Naive thymus-derived CD4-positive, alpha-beta T cell (primary cell): ENCODE measurements at places on chromosomes 1 and 21. TPM values are rescaled to one million over a fixed set of nuclear protein-coding genes. Genes with fewer than 3 reads are reported as not detected.

GRCh38 chr1:215890438-215890837 lies 323.3 kb downstream of the KCTD3 start:
- no peaks in the 10 kb centered on the region for H3K27me3 ChIP-seq
- H3K4me1 ChIP-seq, result no peaks in the 10 kb centered on the region
- H3K27ac ChIP-seq, result no peak overlapping the region
- no peak for DNase-seq

GRCh38 chr1:223341121-223341520 lies 22.9 kb downstream of the SUSD4 start:
- H3K27ac ChIP-seq, result no peak overlapping the region
- no peaks in the 10 kb centered on the region for H3K4me1 ChIP-seq
- no peaks in the 10 kb centered on the region for H3K36me3 ChIP-seq
- no peak for DNase-seq
- no peaks in the 10 kb centered on the region for H3K27me3 ChIP-seq

DNA sequence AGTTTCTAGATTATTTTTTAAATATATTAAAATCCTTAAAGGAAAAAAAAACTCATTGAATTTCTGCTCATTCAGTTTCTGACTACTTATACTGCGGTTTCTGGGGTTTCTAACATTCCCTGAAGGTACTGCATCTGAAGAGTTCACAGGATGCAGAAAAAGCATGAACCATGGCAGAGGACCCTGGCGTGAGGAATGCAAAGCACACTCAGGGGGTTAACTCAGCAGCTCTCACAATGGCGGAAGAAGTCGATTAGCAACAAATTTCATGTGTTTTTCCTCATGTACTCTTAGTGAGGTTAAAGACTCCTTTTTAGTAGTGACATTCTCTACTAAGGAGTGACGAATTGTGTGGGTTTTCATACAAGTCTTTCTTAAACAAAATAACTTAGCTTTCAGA lies 975.6 kb downstream of the NCAM2 start:
- H3K27me3 ChIP-seq, result no peaks in the 10 kb centered on the region
- H3K4me1 ChIP-seq, result no peaks in the 10 kb centered on the region
- no peak overlapping the region for H3K27ac ChIP-seq
- no peaks in the 10 kb centered on the region for H3K36me3 ChIP-seq

DNA sequence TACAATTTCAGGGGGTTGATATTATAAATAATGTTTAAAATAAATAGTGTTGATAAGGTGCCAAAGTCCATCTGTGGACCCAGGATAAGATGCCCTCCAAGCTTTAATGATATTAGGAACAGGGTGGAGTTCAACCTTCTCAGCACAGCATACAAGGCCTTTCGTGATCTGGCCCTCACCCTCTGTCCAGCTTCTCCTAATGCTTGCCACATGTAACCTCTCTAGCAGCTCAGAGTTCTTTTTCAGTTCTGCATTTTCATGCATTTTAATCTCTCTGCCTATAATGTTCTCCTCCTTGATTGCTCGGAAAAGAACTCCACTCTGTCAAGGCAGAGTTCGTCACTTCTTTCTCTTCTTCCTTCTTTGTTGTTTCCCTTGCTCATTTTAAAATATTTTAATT lies 21.4 kb upstream of the SMAP2 start:
- no peak overlapping the region for H3K27ac ChIP-seq
- no peak for DNase-seq
- no peak overlapping the region for H3K4me3 ChIP-seq
- no peaks in the 10 kb centered on the region for H3K36me3 ChIP-seq
- no peaks in the 10 kb centered on the region for H3K4me1 ChIP-seq
- no peaks in the 10 kb centered on the region for H3K27me3 ChIP-seq

DNA sequence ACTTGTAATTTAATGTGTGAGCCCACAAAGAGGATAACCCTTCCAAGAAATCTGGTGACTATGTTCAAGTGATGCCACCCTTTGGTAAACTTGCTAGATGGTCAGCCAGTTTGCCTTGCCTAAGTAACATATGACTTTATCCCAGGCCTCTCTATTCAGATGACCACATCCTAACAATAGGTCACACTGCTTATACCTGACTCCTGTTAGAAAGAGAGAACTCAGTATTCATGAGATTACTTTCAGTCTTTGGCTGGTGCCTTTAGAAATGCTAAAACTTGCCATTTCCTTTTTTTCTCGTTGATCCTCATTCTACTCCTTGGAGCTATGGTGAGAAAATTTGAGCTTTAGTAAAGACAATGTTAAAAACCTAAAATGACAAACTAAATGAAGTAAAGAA lies 28.5 kb upstream of the SERBP1 start:
- no peak overlapping the region for H3K4me3 ChIP-seq
- H3K36me3 ChIP-seq, result no peaks in the 10 kb centered on the region
- no peaks in the 10 kb centered on the region for H3K27me3 ChIP-seq
- H3K27ac ChIP-seq, result no peak overlapping the region
- H3K4me1 ChIP-seq, result no peaks in the 10 kb centered on the region
- no peak for DNase-seq

- no peak overlapping the region for H3K27ac ChIP-seq
- no peak overlapping the region for H3K4me3 ChIP-seq
- H3K36me3 ChIP-seq, result no peaks in the 10 kb centered on the region
- H3K27me3 ChIP-seq, result no peaks in the 10 kb centered on the region
Observed at GRCh38 chr1:119321666-119322419, 46.7 kb upstream of the HAO2 start.

Gene MYBPHL
- total RNA-seq, result not detected

GRCh38 chr1:37486680-37487618 lies 12.6 kb downstream of the ZC3H12A start:
- peaks cover 9% of the 10 kb centered on the region for H3K4me1 ChIP-seq
- peak overlapping the region; percentile 54 for H3K27ac ChIP-seq
- H3K36me3 ChIP-seq, result peaks cover 2% of the 10 kb centered on the region
- no peak overlapping the region for H3K4me3 ChIP-seq
- H3K27me3 ChIP-seq, result no peaks in the 10 kb centered on the region

DNA sequence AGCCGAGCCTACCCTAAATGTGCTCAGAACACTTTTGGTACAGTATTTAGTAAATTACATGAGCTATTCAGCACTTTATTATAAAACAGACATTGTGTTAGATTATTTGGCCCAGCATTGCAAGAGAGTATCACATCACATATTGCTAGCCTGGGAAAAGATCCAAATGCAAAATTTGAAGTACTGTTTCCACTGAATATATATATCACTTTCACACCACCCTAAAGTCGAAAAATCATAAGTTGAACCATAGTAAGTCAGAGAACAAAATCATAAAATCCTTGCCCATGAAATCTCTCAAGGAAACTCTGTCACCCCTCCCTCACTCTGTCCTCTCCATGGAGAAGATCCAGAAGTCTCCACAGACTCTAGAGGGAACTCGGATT lies 33.1 kb downstream of the RGS8 start:
- no peaks in the 10 kb centered on the region for H3K36me3 ChIP-seq
- no peaks in the 10 kb centered on the region for H3K4me1 ChIP-seq
- no peaks in the 10 kb centered on the region for H3K27me3 ChIP-seq
- no peak overlapping the region for H3K4me3 ChIP-seq

DNA sequence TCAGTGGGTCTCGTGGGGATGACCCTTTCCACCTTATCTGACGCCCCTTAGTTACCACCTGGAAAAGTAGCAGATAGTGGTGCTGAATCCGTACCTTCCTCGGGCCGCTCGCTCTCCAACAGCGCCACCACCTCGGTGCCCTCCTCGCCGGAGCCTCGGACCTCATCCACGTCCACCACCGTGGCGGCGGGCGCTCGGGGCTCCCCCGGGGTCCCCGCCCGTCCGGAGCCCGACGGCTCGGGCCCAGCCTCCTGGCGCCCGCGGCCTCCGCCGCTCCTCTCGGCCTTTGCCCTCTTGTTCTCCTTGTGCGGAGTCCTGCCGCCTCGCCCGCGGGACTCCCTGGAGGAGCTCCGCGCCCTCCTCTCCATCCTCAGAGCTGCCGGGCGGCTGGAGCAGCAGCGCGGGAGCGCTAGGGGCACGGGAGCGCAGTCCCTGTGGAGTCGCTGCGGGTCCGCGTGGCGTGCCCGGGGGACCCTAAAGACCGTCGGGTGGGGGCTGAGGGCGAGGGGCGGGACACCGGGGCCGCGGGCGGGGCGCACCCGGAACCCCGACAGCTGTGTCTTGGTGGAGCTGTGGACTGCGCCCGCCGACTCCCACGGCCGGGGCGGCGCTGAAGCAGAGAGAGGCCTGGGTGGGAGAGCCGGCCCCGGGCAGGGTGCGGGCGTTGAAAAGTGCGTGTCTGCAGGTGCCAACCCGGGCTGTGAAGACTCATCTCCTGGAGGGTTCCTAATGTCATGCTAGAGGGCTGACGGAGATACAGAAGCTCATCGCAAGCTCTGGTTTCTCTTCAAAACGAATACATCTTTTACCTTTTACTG lies at the start of gene NPHS2:
NPHS2 (minus strand) TSS at position 452 of the 818 bp plus-strand sequence; CDS start at position 368, 84 bp downstream.
- DNase-seq, result no peak
- no peaks in the 10 kb centered on the region for H3K36me3 ChIP-seq
- H3K27ac ChIP-seq, result no peak within 1 kb of the TSS
- H3K4me3 ChIP-seq, result no peak within 1 kb of the TSS

DNA sequence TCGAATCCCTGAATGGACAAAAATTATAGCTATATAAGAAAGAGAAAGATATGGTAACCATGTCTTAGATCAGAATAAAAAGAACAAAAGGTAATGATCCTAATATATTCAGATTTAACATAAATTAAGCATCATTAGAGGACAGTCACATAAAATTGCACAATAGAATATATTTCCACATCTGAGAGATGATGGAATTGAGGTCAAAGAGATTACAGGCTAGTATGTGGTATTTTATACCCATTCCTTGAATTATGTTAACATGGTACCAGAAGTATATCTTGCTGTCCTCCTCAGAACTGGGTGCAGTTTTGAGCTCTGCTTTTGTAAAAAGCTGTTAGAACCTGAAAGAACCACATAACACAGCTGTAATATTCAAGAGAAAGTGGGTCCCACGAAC lies 245.6 kb upstream of the HOOK1 start:
- DNase-seq, result no peak
- H3K27me3 ChIP-seq, result peaks cover 4% of the 10 kb centered on the region
- peaks cover 14% of the 10 kb centered on the region for H3K4me1 ChIP-seq

Gene TNFRSF4
- 7.8 TPM for total RNA-seq

GRCh38 chr1:207072233-207072632 lies 16.4 kb upstream of the C4BPB start:
- no peak for DNase-seq
- H3K27ac ChIP-seq, result no peak overlapping the region
- H3K4me1 ChIP-seq, result peaks cover 29% of the 10 kb centered on the region
- no peaks in the 10 kb centered on the region for H3K27me3 ChIP-seq

- H3K4me3 ChIP-seq, result peak overlapping the region; percentile 28
- peak overlapping the region; percentile 16 for H3K27ac ChIP-seq
- H3K4me1 ChIP-seq, result peaks cover 56% of the 10 kb centered on the region
- peak; percentile 90 for DNase-seq
Observed at GRCh38 chr1:169604781-169605560, 18.7 kb upstream of the F5 start.

Gene S100B
- 0.25 and 0.27 TPM in 2 replicates for total RNA-seq

Gene RHCE
- total RNA-seq, result 0.78 TPM

Gene OR14K1
- not detected for total RNA-seq

Gene CELA3B
- total RNA-seq, result not detected

Gene CD53
- total RNA-seq, result 275 TPM

- H3K4me1 ChIP-seq, result no peaks in the 10 kb centered on the region
- no peak for DNase-seq
- H3K4me3 ChIP-seq, result no peak overlapping the region
- H3K27ac ChIP-seq, result no peak overlapping the region
Observed at GRCh38 chr1:111789666-111790316, 34.1 kb downstream of the DDX20 start.

Gene GABRD
- 0.17 TPM for total RNA-seq

- DNase-seq, result no peak
- no peaks in the 10 kb centered on the region for H3K36me3 ChIP-seq
- H3K27me3 ChIP-seq, result no peaks in the 10 kb centered on the region
- H3K4me1 ChIP-seq, result no peaks in the 10 kb centered on the region
- H3K4me3 ChIP-seq, result no peak overlapping the region
Observed at GRCh38 chr1:43344267-43344850, 6.7 kb downstream of the MPL start.

DNA sequence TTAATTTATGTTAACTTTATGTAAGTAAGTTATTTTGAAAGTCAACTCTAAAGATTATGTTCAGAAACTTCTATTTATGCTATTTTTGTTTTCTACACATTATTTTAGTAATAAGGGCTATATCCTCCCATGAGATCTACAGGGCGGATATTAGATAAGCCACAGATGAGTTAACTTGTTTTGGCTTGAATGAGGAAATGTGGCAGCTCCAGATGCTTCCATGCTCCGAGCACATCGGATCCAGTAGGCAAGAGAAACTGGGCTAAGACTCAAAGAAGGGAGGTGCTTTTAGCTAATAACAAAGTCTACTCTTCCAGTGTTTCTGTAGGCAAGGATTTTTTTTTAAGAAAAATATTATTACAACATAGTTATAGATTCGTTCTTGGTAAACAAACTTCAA lies 20.0 kb upstream of the LAMC1 start:
- H3K36me3 ChIP-seq, result no peaks in the 10 kb centered on the region
- no peak for DNase-seq
- H3K27ac ChIP-seq, result no peak overlapping the region
- H3K27me3 ChIP-seq, result no peaks in the 10 kb centered on the region

DNA sequence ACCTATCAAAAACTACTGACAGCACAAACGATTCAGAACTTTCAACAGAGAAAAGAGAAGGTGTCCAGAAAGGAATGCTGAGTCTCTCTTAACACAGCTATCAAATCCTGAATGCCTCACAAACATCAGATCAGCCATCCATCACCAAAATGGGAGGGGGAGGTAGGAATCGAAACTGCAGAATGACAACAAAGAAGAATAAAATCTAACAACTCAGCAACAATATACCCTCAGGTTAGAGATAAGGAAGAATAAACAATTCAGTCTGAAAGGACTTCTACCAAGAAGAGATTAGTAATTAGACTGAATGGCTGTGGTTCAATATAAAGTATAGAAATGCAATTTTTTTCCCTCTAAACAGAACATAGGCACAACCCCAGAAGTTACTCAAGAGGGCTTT lies 94.4 kb downstream of the RERE start:
- H3K27me3 ChIP-seq, result no peaks in the 10 kb centered on the region
- no peaks in the 10 kb centered on the region for H3K4me1 ChIP-seq
- no peak overlapping the region for H3K27ac ChIP-seq
- no peak for DNase-seq
- H3K4me3 ChIP-seq, result no peak overlapping the region
- no peaks in the 10 kb centered on the region for H3K36me3 ChIP-seq

DNA sequence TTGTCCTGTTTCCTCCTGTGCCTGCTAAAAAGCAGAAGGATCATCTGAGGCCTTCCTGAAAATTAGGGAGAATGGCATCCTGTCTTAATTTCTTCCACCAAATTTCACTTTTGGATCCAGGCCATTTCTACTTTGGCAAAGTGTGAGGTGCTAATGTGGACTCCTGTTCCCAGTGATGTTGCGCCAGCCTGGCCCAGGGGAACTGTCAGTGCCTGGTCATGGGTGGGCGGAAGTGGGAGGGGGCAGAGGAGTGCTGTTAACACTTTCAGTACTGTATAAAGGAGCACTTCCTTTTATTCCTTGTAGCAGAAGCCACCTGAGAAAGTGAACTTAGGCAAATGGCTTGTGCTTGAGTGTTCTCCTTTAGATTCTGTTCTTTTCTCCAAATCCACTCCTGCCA lies 19.9 kb downstream of the ELAPOR1 start:
- no peak for DNase-seq
- H3K4me3 ChIP-seq, result no peak overlapping the region
- H3K36me3 ChIP-seq, result no peaks in the 10 kb centered on the region

Gene BMP8B
- total RNA-seq, result 0.16 TPM

Gene GBP6
- total RNA-seq, result 0.24 TPM
